ENCODE measurements at places on chromosomes 13 and 19. TPM values are rescaled to one million over a fixed set of nuclear protein-coding genes. Genes with fewer than 3 reads are reported as not detected.

The TNPO2 gene
- polyA plus RNA-seq = 53.9 TPM

The FGF21 gene
- not detected for polyA plus RNA-seq

The PSPC1 gene
- polyA plus RNA-seq = 46.5 TPM

The CYP4F8 gene
- polyA plus RNA-seq = not detected

The ZFP28 gene
- polyA plus RNA-seq = 11.1 TPM

The OR4F17 gene
- polyA plus RNA-seq = not detected

The KLF1 gene
- 0.42 TPM for polyA plus RNA-seq

The FGF22 gene
- 0.20 TPM for polyA plus RNA-seq

The SLC1A6 gene
- polyA plus RNA-seq = 0.20 TPM

The LSM4 gene
- 87.8 TPM for polyA plus RNA-seq

The ZNF816 gene
- 6.6 TPM for polyA plus RNA-seq

The GRIK5 gene
- 2.5 TPM for polyA plus RNA-seq

The INTS6 gene
- 18.9 TPM for polyA plus RNA-seq

The TMPRSS9 gene
- 0.38 TPM for polyA plus RNA-seq

The OXGR1 gene
- 0.18 TPM for polyA plus RNA-seq

The LYPD5 gene
- 0.34 TPM for polyA plus RNA-seq

The MISP3 gene
- polyA plus RNA-seq = 0.65 TPM

The ZNF28 gene
- polyA plus RNA-seq = 8.2 TPM

The WIZ gene
- polyA plus RNA-seq = 31.2 TPM

The COX7A1 gene
- 219 TPM for polyA plus RNA-seq

The CASP14 gene
- polyA plus RNA-seq = 0.05 TPM

The ZNF667 gene
- polyA plus RNA-seq = 11.3 TPM

The C19orf67 gene
- not detected for polyA plus RNA-seq

The ZNF544 gene
- polyA plus RNA-seq = 14.6 TPM

The ZNF177 gene
- polyA plus RNA-seq = 5.5 TPM

The CCDC70 gene
- not detected for polyA plus RNA-seq

The CPAMD8 gene
- 2.4 TPM for polyA plus RNA-seq

The UBE2L5 gene
- polyA plus RNA-seq = 0.52 TPM

The RHPN2 gene
- 2.1 TPM for polyA plus RNA-seq

The PROZ gene
- not detected for polyA plus RNA-seq

The SIGLEC12 gene
- not detected for polyA plus RNA-seq

Data from forelimb muscle (tissue), 1 donor.